RCC 7860 (cell line): ENCODE measurements at places on chromosomes 2 and 18.

- no peak for DNase-seq
These were observed 120.2 kb downstream of the MYO3B start for GRCh38 chr2:170298115-170298514.

GRCh38 chr2:143482771-143483170 lies 353.6 kb downstream of the ARHGAP15 start:
- DNase-seq: no peak

- no peak for DNase-seq
These were observed 28.5 kb upstream of the HS6ST1 start for GRCh38 chr2:128347171-128347558.

DNA sequence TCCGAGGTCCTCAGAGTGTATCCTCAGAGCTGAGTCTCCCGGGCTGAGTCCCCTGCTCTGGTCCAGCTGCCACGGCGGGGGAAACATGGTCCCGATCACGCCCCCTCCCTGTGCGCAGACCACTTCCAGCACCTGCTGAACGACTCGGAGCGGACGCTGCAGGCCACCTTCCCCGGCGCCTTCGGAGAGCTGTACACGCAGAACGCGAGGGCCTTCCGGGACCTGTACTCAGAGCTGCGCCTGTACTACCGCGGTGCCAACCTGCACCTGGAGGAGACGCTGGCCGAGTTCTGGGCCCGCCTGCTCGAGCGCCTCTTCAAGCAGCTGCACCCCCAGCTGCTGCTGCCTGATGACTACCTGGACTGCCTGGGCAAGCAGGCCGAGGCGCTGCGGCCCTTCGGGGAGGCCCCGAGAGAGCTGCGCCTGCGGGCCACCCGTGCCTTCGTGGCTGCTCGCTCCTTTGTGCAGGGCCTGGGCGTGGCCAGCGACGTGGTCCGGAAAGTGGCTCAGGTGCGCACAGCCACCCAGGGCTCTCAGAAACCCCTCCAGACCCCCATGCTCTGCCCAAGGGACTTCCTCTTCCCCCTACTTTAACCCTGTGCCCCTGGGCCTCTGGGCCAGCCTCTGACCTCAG lies 26.7 kb downstream of the GPC1 start:
- DNase-seq: no peak

DNA sequence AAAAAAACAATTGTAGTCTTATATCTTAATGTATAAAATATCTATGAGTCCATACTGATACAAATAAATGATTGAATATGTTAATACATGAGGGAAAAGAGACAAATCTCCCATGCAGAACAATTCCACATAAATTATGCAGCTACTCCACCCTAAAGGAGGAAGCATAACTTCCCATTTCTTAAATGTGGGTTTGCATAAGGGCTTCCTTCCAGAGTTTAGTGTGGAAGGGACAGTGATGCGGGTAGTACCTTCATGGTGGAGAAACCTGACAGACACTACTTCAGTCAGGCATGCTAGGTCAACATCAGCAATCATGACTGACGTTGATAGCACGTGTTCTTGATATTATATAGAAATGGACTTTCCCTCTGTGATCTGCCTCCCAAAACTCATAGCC lies 146.9 kb upstream of the STON1 start:
- DNase-seq: no peak

- no peak for DNase-seq
These were observed 115.2 kb downstream of the SPHKAP start for GRCh38 chr2:228066126-228066798.

DNA sequence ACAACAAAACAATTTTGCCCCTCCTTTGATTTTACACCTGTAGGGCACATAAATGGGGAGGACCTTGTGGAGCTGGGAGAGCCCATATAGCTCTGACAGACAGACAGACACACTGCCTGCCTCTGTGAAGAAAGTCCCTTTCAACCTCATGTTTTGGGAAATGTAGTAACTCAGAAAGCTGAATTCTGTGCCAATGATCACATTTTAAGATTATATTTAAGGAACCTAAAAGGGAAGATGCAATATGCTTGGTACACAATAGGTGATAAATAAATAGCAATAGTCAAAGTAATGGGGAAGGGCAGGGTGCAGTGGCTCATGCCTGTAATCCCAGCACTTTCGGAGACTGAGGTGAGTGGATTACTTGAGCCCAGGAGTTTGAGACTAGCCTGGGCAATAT lies 446.4 kb upstream of the ID2 start:
- DNase-seq: no peak

- DNase-seq: no peak
These were observed 127.4 kb downstream of the PLCL1 start for GRCh38 chr2:197931661-197932312.

DNA sequence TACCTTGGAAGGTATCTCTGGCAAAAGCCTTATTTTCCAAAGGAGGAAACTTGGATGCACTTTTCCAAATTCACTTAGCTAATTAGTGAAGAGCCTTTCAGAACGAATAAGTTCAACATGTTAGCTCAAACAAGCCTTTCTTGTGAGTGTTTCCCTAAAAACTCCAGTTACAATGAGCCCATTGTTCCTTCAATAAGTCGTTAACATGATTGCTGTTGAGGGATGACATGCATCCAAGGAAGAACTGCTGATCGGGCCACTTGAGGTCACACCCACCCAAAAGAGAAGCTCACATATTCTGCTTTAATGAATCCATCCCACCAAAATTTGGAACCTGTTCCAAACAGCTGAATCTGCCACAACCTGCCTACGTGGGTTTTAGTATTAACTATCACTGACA lies 48.1 kb upstream of the SLC35G4 start:
- DNase-seq: no peak

DNA sequence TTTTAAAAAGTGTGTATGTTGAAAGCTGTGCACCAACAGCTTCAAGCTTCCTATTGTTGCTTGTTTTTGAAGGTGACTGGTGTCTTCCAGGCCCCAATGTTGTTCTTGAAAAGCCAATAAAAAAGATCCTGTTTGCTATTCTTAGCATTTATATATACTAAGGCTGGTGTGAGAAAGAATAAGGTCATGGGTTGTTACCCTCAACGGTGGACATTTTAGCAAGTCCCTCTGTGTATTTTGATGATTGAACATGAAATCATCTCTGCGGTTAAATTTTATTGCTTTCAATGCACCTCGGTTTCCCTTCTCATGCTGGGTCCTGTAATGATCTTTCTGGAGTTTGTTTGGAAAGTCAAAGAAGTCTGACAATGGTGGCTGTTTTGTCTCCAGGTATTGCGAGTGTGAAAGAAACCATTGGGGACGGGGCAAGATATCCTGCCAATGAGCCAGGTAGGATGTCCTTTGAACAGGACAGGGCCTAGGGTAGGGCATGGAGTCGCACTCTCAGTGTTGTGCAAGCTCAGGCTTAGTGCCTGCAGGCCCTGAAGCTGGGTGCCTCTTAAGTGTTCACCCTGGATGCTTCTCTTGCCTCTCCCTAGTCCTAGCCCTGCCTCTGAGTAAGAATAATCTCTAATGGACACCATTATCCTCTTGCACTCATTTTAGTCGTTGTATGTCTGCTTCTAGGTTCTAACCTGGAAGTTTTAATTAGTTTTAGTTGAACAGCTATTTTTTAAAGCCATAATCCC lies 16.0 kb upstream of the KLF7 start:
- peak; percentile 20 for DNase-seq

DNA sequence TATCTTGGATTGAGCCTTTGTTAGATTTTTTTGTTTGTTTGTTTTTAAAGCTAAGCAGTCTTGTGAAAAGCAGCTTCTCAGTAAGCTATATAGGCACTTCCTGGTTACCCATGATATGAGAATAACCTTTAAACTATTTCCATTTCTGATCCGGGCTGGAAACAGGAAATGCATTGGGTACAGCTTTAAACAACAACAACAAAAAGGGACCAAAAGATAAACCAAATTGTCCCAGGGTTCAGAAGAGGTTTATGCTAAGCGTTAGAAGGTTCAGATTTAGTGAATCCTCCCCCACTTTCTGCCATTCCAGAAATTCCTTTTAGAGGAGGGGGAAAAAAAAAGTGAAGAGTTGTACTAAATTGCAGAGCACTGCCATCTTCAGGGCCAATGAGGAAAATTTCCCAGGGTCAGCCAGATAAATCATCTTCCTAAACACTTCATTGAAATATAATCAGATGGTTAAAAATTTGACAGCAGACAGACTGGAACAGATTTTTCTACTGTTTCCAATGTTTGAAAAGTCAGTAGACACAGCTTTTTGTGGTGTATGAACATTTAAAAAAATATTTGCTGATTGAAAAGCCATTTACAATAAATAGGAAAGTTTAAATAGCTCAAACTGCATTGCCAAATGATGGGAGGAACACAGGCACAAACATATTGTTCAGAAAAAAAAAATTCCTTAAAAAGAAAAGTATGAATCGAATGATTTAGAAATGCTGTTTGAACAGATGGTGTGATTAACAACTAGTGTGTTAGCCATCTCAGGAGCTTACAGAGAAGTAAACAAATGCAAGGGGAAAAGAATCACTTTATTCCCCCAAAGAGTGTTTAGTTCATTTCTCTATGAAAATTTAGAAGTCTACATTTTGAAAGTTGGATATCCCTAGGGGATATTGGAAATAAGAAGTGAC lies 189.9 kb upstream of the TANK start:
- peak; percentile 66 for DNase-seq

DNA sequence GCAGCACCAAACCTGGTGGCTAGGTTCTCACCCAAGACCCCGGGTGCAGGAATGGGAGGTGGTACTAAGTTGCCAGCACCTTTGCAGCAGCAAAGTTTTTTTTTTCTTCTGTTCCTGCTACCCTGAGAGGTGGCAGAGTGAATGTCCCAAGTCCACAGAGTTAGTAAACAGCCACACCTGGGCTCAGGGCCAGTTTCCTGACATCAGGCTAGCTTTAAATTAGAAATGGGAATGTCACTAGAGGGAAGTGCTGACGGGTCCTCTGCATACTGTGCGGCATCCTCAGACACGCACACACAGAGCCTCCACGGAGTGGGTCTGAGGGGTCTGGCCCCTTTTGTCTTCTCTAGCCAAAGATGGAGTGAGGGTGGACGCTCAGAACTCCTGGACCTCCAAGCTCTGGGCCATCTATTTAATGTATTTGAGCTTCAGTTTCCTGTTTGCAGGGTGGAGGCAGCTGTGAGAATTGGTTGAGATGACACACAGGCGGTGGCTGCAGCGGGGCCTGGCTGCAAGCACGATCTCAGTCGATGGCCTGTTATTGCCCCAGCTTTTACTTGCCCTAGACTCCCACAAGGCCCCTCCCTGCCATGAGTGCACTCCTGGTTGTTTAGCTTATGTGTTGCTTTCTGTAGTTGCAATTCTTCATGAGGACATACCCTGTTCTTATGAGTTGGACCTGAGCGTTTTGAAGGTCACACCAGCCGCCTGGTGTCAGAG lies 751.4 kb upstream of the HS6ST1 start:
- no peak for DNase-seq

GRCh38 chr2:68645523-68645922 lies 2.1 kb downstream of the PROKR1 start:
- no peak for DNase-seq

- no peak for DNase-seq
These were observed 40.7 kb downstream of the VIT start for GRCh38 chr2:36737131-36737750.

DNA sequence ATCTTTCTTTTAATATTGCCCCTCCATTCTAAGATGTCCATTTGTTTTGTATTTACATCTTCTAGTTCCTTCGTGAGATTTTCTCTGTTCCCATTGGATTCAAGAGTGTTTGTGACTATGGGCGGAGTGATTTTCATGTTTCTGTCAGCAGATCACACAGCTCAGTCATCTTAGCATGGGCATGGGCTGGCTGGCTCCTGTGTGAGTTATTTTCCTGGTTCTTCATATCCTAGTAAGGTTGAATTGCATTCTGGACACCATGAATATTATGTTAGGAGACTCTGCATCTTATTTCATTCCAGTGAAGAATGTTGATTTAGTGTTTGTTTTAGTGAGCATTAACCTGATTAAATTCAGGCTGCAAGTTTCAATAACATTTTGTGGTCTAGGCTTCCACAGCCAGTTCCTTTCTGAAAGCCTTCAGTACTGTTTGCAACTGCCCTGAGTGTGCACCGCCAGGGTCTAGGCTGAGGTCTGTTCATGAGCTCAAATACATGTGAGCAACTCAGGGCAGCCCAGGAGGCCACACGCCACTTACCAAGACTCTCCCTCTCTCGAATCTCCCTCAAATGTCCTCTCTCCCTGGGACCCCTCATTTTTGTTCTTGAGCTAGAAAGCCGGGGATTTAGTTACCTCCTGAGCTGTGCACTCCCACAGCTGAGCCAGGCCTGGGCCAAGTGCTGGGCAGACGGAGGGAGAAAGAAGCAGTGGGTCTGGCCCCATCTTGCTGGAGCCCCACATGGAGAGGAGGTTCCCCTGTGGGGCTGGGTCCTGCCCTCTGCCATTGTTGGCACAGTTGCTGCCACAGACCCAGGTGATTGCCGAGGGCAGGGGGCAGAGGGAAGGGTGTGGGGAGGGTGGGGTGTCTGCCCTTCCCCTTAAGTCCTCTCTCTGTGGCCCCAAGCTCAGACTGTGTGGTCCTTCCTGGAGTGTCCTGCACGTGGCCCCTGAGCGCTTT lies 145.9 kb downstream of the RTP5 start:
- DNase-seq: no peak

DNA sequence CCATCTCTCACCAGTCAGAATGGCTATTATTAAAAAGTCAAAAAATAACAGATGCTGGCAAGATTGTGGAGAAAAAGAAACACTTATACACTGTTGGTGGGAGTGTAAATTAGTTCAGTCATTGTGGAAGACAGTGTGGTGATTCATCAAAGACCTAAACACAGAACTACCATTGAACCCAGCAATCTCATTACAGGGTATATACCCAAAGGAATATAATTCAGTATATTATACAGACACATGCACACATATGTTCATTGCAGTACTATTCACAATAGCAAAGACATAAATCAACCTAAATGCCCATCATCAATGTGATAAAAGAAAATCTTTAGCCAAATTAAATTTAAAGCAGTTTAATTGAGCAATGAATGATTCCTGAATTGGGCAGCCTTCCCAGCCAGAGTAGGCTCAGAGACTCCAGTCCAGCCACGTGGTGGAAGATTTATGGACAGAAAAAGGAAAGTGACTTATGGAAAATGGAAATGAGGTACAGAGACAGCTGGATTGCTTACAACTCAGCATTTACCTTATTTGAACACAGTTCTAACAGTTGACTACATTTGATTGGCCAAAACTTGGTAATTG lies 377.1 kb upstream of the SLC39A10 start:
- no peak for DNase-seq

GRCh38 chr2:31302940-31303563 lies 69.1 kb downstream of the EHD3 start:
- DNase-seq: no peak

- DNase-seq: no peak
These were observed 121.2 kb upstream of the CXCR4 start for GRCh38 chr2:136239079-136239685.
